ENCODE measurements at places on chromosomes 5 and 9. TPM values are rescaled to one million over a fixed set of nuclear protein-coding genes. Genes with fewer than 3 reads are reported as not detected.
A peak's percentile ranks its signal among the peaks of the same experiment; 100 is the strongest.

GRCh38 chr9:106102821-106103220 lies 408.5 kb downstream of the TMEM38B start:
- no peak for DNase-seq

DNA sequence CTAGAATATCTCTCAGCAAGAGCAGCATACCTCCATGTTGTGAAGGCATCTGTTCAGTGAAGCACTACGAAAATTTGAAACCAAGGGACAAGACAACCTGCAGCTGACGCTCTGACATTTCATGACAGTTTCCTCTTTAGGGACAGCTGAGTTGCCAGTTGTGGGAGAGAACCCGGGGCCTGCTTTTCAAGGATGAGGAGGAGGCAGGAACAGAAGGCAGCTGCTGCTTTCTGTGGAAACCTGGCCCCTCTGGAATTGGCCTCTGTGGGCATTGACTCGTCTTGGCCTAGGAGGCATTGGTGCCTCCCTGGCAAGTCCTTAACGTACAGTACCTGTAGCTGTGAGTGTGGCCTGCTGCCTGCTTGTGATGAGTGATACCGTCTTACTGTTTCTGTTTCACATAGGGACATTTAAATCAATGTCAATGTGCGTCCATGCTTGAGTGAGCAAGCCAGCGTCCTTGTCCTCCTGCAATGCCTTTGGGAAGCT lies 21.6 kb downstream of the SLC46A2 start:
- no peak for DNase-seq

DNA sequence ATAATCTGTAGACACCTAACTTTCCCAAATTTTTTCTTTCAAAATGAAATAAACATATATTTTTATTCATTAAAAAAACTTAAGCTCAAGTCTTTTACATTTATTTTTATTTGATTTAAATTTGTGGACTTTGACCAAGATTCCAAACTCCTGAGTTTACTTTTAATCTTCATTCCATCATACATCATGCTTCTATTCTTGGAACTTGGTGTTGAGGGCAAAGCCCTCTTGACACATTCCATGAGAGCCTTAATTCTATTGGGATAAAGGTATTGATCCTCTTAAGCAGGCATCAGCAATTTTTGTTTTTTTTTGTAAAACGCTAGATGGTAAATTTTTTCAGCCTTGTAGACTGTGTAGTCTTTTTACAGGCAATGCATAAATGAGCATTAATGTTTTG lies 53.6 kb downstream of the FBXO4 start:
- DNase-seq = no peak

GRCh38 chr5:59212596-59212995 lies 629.7 kb downstream of the RAB3C start:
- DNase-seq = no peak

GRCh38 chr9:111645806-111646205 lies 14.7 kb downstream of the DNAJC25 start:
- DNase-seq = no peak

GRCh38 chr9:128689820-128690683 lies 1.0 kb downstream of the SET start:
- peak; percentile 32 for DNase-seq

- DNase-seq = no peak
These were observed 432.4 kb downstream of the ACTL7B start for GRCh38 chr9:108423433-108423832.

DNA sequence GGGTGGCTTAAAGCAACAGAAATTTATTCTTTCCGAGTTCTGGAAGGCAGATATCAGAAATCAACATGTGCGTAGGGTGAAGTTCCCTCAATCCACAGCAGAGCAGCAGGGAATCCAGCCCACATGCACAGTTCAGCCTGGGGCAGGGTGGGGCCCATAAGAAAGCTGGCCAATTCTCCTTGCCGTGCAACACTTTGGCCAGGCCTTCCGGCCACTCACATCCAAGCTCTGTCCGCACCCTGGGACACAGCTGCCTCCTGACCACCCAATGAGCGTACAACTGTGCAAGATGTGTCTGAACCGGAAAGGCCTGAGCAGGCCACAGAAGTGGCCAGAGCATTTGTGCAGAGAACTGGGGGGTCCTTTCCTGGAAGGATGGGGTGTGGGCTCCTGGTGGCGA lies 274.9 kb downstream of the GADD45G start:
- no peak for DNase-seq

DNA sequence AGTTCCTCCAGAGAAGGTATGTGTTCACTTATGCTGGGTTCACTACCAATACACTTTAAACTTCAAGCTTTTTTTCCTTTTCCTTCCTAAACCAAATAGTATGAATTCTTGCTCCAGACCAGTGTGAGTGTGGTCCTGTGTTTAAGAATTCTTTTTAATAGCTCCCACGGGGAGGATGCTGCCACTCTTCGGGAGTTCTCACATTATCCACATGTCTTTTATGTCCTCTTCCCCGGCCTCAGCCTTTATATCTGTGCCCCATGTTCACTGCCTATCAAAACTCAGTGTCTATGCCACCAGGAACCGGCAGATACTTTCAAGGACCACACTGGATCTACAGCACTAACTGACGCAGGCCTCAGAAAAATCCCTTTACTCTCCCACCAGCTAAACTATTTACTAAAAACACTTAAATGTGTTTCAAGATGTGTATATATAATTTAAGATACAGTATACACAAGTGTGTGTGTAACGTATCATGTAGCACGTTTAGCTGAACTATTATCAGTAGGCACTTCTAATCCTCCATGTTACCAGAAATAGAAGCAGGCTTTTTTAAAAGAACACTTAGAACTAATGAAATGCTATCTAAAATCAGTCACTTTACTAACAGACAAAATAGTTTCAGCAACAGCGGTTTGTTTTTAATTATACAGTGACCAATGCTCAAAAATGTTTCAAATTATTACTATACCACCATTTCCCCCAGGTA lies 88.0 kb downstream of the PLPP1 start:
- no peak for DNase-seq

GRCh38 chr5:104652271-104652861 lies 1089.8 kb upstream of the NUDT12 start:
- no peak for DNase-seq

- no peak for DNase-seq
These were observed 138.0 kb upstream of the IRX4 start for GRCh38 chr5:2020730-2021129.

GRCh38 chr5:76790632-76791290 lies 28.1 kb upstream of the F2RL1 start:
- no peak for DNase-seq

- no peak for DNase-seq
These were observed 47.7 kb downstream of the HMCN2 start for GRCh38 chr9:130313103-130313858.

GRCh38 chr5:142514196-142514595 lies 171.7 kb downstream of the FGF1 start:
- no peak for DNase-seq

DNA sequence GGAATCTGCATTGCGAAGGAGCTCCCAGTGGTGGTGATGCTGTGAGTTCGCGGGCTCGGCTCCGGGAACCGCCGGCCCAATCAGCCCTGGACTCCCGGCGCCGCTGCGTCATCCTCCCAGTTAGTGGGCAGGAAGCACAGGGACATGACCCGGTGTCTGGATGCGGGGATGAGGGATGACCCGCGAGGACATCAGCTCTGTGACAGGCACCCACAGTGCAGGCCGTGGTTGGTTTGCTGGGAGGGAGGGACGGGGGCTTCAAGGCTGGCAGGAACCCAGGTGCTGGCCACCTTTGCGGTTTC lies 996 bp downstream of the NXNL2 start:
- DNase-seq = no peak

- no peak for DNase-seq
These were observed 41.4 kb downstream of the CNOT6 start for GRCh38 chr5:180535573-180535972.

DNA sequence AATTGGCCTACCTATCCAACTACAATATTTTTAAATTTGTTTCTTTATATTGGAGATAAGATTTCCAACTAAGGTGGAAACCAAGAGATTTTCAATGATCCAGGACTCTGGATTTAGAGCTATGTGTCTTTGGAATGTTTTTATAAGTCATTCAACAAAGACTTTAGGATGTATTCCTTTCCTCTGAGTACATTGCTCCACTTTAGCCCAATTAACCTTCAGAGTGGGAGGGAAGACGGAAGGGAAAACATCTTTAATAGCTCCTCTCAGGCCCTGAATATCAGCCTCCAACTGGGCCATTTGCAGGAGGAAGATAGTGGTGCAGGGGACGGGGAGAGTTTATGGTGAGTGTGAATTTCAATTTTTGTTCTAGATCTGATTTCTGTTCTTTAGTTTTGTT lies 239.2 kb downstream of the PIK3R1 start:
- DNase-seq = no peak

- DNase-seq = no peak
These were observed 78.8 kb downstream of the GIN1 start for GRCh38 chr5:103041071-103041676.

DNA sequence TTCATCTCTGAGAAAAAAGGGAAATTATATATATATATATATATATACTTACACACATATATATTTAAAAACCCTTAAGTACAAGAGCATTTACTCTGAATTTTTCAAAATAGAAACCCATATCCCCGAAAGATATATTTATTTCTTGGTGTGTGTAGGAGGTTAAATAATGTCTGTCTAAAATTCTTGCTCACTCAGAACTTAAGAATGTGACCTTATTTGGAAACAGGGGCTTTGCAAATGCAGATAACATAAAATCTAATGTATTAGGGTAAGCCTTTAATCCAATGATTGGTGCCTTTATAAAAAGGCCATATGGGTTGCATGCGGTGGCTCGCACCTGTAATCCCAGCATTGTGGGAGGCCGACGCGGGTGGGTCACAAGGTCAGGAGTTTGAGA lies 517.3 kb upstream of the TLE4 start:
- no peak for DNase-seq

DNA sequence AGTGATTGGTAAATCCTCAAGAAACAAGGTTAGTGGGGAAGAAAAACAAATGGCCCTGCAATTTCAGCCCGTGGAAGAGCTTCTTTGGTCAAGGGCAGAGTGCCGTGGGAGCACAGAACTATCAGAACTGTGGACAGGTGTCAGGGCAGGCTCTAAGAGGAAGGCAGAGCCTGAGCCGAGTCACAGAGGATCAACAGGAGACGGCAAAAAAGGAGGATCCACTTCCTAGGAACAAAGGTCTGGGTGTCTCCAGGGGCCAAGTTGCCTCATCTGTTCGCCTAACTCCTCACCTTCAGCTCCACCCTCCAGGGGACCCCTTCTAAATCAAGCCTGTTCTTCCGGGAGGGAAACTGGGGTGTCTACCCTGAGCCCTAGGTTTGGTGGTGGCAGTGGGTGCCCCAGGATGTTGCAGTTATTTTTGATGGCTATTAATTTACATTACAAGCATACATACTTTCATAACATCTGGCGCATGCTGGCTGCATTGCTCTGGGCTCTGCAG lies 88.0 kb downstream of the FEM1C start:
- no peak for DNase-seq

DNA sequence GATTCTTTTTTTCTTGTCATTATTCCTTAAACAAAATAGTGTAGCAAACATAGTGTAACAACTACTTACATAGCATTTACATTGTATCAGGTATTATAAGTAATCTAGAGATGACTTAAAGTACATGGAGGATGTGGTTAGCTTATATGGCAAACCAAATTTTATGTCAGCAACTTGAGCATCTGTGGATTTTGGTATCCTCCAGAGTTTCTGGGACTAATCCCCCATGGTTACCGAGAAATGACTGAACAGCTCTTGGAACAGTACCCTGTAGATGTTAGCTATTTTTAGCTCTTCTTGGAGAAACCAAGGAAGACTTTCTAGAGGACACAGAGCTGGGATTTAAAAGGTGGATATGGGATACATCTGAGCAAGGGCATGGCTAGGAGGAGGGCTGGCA lies 157.6 kb upstream of the KLF4 start:
- DNase-seq = no peak

- peak; percentile 43 for DNase-seq
These were observed 187.5 kb downstream of the TMEM38B start for GRCh38 chr9:105881654-105882349.

DNA sequence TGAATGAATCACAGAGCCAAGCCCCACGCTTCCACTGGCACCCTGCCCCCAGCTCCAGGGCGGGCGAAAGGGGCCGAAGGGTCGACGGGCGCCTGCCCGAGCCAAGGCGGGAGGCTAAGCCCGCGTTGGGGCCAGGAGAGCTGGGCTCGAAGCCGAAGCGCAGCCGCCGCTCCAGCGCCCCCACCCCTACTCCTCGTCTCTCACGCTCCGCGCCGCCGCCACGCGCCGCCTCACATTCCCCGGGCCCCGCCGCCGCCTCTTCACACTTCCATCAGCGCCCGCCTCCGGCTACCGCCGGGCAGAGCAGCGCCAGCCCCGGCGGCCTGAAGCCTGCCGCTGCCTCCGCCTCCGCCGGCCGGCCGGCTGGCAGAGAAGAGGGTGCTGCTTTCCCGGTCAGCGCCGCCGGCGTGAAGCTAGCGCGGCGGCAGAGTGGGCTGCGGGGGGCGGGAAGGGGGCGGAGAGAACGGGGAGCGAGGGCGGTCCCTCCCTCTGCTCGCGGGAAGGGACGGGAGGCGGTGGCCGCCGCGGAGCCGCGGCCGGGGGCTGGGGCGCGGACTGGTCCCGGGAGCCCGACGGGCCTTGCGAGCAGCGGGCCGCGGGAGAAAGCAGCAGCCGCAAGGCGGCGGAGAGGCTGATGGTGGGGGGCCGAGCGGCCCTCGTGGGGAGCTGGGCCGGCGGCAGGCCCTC lies at the start of gene HOMER1:
TSS of gene HOMER1 (minus strand) at position 431 of the 687 bp plus-strand sequence. CDS start 1,360 bp downstream, outside the sequence.
- DNase-seq = peak; percentile 79

DNA sequence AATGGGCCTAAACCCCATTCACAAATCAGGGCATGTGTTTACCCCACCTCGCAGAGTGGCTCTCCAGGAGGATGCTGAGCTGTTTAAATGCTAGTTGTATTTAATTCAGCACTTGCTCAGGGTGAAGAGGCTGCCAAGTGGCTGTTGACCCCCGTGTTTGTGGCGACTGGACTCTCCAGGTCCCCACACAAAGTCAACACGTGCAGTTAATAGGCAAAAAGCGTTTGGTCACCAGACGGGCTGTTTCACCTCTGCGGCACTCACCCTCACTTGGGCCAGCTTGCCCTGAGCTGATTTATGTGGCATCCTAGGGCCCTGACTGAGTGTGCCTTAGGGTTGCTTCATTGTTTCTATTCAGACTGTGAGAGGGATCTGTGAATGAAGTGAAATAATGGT lies 152.3 kb downstream of the GAS1 start:
- no peak for DNase-seq

GRCh38 chr9:128055344-128056040 lies 11.6 kb downstream of the NAIF1 start:
- DNase-seq = no peak

GRCh38 chr9:83469722-83470121 lies 68.5 kb downstream of the FRMD3 start:
- no peak for DNase-seq

The LHX6 gene
- 0.12 TPM for total RNA-seq

The C9orf153 gene
- total RNA-seq = 0.38 TPM

The GFRA3 gene
- total RNA-seq = 0.18 TPM

The FOXD4 gene
- total RNA-seq = not detected

The SAXO1 gene
- total RNA-seq = not detected

The IRX2 gene
- not detected for total RNA-seq

The ECM2 gene
- total RNA-seq = not detected

The ENC1 gene
- total RNA-seq = 0.60 TPM

The ANKRD20A1 gene
- total RNA-seq = not detected

The DEPDC1B gene
- total RNA-seq = 25.5 TPM

The SYNPO gene
- total RNA-seq = 0.76 TPM

The MAMDC2 gene
- total RNA-seq = not detected

The ZNF454 gene
- total RNA-seq = not detected

Measured in activated naive CD8-positive, alpha-beta T cell treated with anti-CD3 and anti-CD28 coated beads for 36 hours (primary cell).